ENCODE measurements at places on chromosomes 16 and 17. TPM values are rescaled to one million over a fixed set of nuclear protein-coding genes. Genes with fewer than 3 reads are reported as not detected.

The SLC46A1 gene
- total RNA-seq, result 3.6 TPM

The MMP2 gene
- 73.8 TPM for total RNA-seq

The CMTM2 gene
- total RNA-seq, result not detected

The WSCD1 gene
- total RNA-seq, result 27.6 TPM

The STAC2 gene
- total RNA-seq, result not detected

The FOXJ1 gene
- not detected for total RNA-seq

The FGF11 gene
- total RNA-seq, result 0.16 TPM

The ATP6V0C gene
- total RNA-seq, result 5.7 TPM

The CEP295NL gene
- total RNA-seq, result 6.4 TPM
